ENCODE measurements at places on chromosomes 11 and 22. TPM values are rescaled to one million over a fixed set of nuclear protein-coding genes. Genes with fewer than 3 reads are reported as not detected.

DNA sequence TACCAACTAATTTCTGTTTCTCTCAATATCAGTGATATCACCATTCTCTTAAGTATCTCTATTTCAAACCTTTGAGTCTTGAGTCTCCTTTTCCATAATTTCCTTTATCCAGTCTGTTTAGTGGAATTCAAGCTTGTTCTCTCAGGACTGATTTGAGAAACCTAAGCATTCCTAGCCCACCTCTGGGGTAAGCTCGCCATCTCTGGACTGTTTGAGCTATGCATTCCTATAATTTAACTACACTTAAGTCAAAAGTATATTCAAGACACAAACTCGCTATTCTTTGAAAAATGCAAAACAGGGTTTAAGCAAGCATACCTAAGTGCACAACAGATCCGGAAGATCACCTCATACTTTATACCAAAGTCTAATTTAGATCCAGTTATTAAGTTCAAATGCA, 2.1 kb upstream of the DLAT start:
- DNase-seq = no peak

DNA sequence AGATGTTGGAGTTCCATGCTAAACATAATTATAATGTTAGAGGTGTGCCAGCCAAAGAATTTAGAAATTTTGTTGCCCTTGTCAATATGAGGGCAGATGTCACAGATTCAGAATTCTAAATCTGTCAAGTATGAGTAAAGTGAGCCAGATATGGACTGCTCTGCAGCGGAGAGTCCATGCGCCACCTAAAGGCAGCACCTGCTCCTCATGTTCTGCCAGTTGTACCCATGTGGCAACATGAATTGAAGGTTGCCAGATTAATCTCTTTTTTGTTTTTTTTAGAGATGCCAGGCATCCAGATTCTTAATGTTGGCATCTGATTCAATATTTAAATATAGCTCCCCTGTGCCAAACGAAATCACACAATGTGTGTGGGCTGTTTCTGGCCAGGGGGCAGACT, 678.6 kb upstream of the ANO5 start:
- no peak for DNase-seq

- DNase-seq = no peak
Observed at GRCh38 chr11:107716884-107717532, 5.2 kb upstream of the SLN start.

GRCh38 chr11:68751331-68751856, at the start of gene TESMIN:
TSS of gene TESMIN (minus strand) at chr11:68751520. CDS start at chr11:68750660, 860 bp downstream.
- DNase-seq = peak; percentile 35

DNA sequence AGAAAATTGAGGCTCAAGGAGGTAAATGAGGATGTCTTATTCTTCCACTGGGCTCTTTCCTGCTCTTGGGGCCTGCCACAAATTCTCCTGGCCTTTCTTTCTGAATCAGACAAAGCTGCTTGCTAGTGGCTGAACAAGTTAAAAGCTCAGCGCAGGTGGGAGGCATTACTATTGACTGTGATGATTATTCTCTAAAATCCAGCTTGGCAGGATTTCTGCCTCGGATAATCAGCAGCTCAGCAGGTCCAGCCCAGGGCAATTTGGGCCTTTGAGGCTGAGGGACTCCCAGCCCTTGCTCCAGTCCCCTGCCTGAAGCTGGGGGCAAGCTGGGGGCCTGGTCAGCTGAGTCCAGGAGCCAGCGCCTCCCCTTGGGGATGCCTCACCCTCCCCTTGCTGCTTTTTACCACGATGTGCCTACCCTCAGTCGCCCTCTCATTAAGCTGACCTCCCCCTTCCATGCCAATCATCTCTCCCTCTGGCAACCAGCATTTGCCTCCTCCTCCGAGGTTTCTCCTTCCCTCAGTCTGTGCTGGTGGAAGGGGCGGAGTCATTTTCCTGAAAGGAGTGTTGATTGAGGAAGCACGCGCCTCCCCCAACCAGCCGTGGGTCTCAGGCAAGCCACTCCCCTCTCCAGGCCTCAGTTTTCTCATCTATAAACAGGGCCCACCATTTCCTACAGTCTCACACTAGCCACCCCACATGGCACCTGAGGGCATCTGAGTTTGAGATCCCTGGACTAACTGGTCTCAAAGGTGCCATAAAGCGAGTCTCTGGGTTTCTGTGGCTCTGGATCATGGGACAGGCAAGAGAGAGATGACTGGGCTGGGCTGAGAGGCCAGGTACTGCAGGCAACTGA, 60.6 kb upstream of the PRDM11 start:
- no peak for DNase-seq

Gene LARGE2
- total RNA-seq = not detected

Gene CYB5R2
- total RNA-seq = 21.3 TPM

Gene OVOL1
- 0.27 TPM for total RNA-seq

DNA sequence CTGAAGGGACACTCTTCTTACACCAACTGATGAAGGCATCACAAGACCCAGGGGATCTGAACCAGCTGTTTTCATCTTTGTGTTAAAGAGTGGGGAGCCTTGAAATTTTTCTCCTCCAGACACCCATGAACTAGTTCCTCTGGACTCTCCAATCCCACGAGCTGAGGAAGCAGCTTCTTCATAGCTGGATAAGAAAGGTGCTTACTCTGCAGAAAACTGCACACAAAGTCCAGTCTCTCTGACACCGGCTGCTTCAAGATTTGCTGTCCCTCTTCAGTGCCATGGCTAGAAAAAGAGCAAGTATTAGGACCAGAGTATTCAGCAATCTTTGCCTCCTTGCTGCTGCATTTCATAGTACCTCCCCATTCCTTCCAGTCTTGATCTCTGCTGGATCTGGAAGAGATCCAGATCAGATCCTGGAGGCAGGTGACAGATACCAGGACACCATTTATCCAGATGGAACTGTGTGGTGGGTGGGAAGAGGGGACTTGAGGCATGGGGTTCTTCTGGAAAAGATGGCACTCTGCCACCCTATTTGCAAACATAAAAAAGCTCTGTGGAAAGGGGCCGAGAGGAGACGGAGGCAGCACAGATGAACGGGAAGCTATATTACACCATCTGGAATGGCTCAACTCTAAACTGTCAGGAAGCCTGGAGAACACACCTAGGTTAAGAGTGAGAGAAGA, 25.5 kb downstream of the IL18BP start:
- DNase-seq = no peak

Data from thoracic aorta (tissue), 2 donors.